Bronchial smooth muscle cell (primary cell): ENCODE measurements at places on chromosomes 3 and 15. TPM values are rescaled to one million over a fixed set of nuclear protein-coding genes. Genes with fewer than 3 reads are reported as not detected.

Gene ITPKA
- total RNA-seq, result 5.2 TPM in 2 replicates

Gene C15orf61
- total RNA-seq, result 1.7 and 2.0 TPM in 2 replicates

Gene ADAMTS7
- total RNA-seq, result 1.1 and 4.1 TPM in 2 replicates

Gene FGF7
- 393 and 762 TPM in 2 replicates for total RNA-seq

Gene FRMD5
- total RNA-seq, result 3.2 and 9.3 TPM in 2 replicates

Gene C3orf85
- total RNA-seq, result not detected in 2 replicates

Gene KCNH8
- under 0.01 TPM in 1 of 2 replicates, not detected in the other for total RNA-seq

Gene ITIH1
- total RNA-seq, result not detected in 2 replicates

Gene FRMD4B
- total RNA-seq, result under 0.01 and 0.16 TPM in 2 replicates

Gene PLD1
- 9.5 and 15.5 TPM in 2 replicates for total RNA-seq

Gene BCL2A1
- total RNA-seq, result 1.6 and 8.8 TPM in 2 replicates

Gene ITIH4
- 1.7 and 3.0 TPM in 2 replicates for total RNA-seq

Gene BNC1
- 1.7 and 4.3 TPM in 2 replicates for total RNA-seq

Gene AADACL2
- not detected in 2 replicates for total RNA-seq

Gene TMCO5A
- not detected in 2 replicates for total RNA-seq

Gene ASB14
- 0.17 TPM in 1 of 2 replicates, not detected in the other for total RNA-seq

Gene DNAJA4
- 1.2 and 1.4 TPM in 2 replicates for total RNA-seq
